ENCODE measurements at places on chromosomes 6 and 20. TPM values are rescaled to one million over a fixed set of nuclear protein-coding genes. Genes with fewer than 3 reads are reported as not detected.

TNNC2 gene
- not detected for total RNA-seq

LINC00237 gene
- total RNA-seq, result 0.35 TPM

STX11 gene
- total RNA-seq, result 26.5 TPM

MRPL18 gene
- 87.0 TPM for total RNA-seq

KIFC1 gene
- total RNA-seq, result 133 TPM

MANEA gene
- total RNA-seq, result 23.3 TPM

SLC35D3 gene
- total RNA-seq, result not detected

ZCCHC3 gene
- total RNA-seq, result 27.4 TPM

GRCh38 chr6:45445749-45446549 lies 68.2 kb upstream of the SUPT3H start:
- peak overlapping the region; percentile 38 for H3K27ac ChIP-seq
- no peak overlapping the region for H3K4me3 ChIP-seq
- no peak for DNase-seq

- H3K27me3 ChIP-seq, result no peaks in the 10 kb centered on the region
- H3K36me3 ChIP-seq, result no peaks in the 10 kb centered on the region
- no peak for DNase-seq
- H3K4me1 ChIP-seq, result no peaks in the 10 kb centered on the region
- no peak overlapping the region for H3K27ac ChIP-seq
Measured at GRCh38 chr6:133432021-133432989, 191.1 kb downstream of the EYA4 start.

GRCh38 chr6:132669690-132670291 lies 10.8 kb upstream of the TAAR1 start:
- peak overlapping the region; percentile 29 for H3K4me3 ChIP-seq
- no peak for DNase-seq
- H3K4me1 ChIP-seq, result peaks cover 21% of the 10 kb centered on the region
- H3K36me3 ChIP-seq, result no peaks in the 10 kb centered on the region
- H3K27me3 ChIP-seq, result peaks cover 11% of the 10 kb centered on the region

GRCh38 chr6:31826793-31827285 lies 699 bp upstream of the HSPA1B start:
- H3K36me3 ChIP-seq, result peaks cover 12% of the 10 kb centered on the region
- no peaks in the 10 kb centered on the region for H3K27me3 ChIP-seq
- DNase-seq, result peak; percentile 66
- H3K27ac ChIP-seq, result peak overlapping the region; percentile 97
- peaks cover 52% of the 10 kb centered on the region for H3K4me1 ChIP-seq

DNA sequence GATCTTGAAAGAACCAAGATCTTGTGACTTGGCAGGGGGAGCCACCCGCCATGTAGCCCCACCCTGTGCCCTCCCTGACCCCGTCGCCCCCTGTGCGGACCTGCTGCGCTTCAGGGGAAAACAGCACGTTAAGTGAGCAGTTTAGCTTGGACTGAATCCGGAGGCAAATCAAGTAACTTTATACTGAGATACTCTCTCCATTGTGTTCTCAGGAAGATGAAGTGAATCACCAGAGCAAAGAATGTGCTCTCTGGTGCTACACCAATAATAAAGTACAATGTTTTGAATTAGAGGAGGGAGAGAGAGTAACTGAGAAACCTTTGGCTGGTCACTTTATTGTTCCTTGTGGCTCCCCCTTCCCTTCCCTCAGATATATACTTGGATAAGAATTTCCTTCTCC lies 83.4 kb downstream of the TXNDC5 start:
- H3K4me1 ChIP-seq, result no peaks in the 10 kb centered on the region
- no peak overlapping the region for H3K27ac ChIP-seq
- no peak overlapping the region for H3K4me3 ChIP-seq
- DNase-seq, result no peak
- H3K27me3 ChIP-seq, result peaks cover 5% of the 10 kb centered on the region

GRCh38 chr6:113805173-113805790 lies 51.9 kb upstream of the MARCKS start:
- H3K4me3 ChIP-seq, result no peak overlapping the region
- no peak overlapping the region for H3K27ac ChIP-seq
- H3K36me3 ChIP-seq, result no peaks in the 10 kb centered on the region

DNA sequence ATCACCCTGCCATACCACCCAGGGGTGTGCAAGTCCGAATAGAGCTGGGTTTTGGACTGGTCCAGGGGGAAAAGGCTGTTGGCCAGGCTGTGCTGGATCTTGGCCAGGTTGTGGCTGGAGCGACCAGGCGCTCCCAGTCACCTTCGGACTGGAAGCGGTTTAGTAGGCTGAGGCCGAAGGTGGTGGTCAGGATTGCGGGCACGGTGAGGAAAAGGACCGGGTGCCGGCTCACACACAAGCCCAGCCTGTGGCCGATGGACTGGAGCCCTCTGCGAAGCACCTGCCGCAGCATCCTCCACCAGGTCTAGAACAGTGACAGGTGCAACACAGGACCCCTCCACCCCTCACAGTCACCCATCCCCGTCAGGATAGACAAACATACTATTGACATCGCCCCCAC lies 590.6 kb upstream of the PTCHD4 start:
- H3K27ac ChIP-seq, result no peak overlapping the region
- H3K4me1 ChIP-seq, result no peaks in the 10 kb centered on the region
- H3K27me3 ChIP-seq, result no peaks in the 10 kb centered on the region
- no peak for DNase-seq

- peaks cover 8% of the 10 kb centered on the region for H3K36me3 ChIP-seq
- H3K4me3 ChIP-seq, result no peak overlapping the region
- no peaks in the 10 kb centered on the region for H3K27me3 ChIP-seq
- no peak overlapping the region for H3K27ac ChIP-seq
Measured at GRCh38 chr20:45861221-45862075, 4.0 kb downstream of the ZSWIM3 start.

GRCh38 chr6:7656355-7656754 lies 66.4 kb downstream of the SNRNP48 start:
- peaks cover 25% of the 10 kb centered on the region for H3K27me3 ChIP-seq
- no peak overlapping the region for H3K4me3 ChIP-seq
- H3K4me1 ChIP-seq, result no peaks in the 10 kb centered on the region
- no peak overlapping the region for H3K27ac ChIP-seq
- no peaks in the 10 kb centered on the region for H3K36me3 ChIP-seq
- no peak for DNase-seq

DNA sequence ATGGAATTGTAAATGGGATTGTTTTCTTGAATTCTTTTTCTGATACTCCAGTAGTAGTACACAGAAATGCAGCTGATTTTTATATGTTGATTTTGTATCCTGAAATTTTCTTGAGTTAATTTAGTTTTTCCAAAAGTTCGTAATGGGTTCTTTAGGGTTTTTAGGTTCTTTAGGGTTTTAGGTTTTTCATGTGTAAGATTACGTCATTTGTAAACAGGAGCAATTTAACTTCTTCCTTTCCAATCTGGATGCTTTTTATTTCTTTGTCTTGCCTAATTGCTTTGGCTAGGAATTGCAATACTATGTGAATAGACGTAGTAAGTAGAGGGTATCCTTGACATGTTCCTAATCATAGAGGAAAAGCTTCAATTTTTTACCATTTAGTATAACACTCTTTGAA lies 568.6 kb downstream of the MMUT start:
- H3K27me3 ChIP-seq, result no peaks in the 10 kb centered on the region
- no peaks in the 10 kb centered on the region for H3K36me3 ChIP-seq
- DNase-seq, result no peak
- no peak overlapping the region for H3K27ac ChIP-seq
- no peaks in the 10 kb centered on the region for H3K4me1 ChIP-seq

DNA sequence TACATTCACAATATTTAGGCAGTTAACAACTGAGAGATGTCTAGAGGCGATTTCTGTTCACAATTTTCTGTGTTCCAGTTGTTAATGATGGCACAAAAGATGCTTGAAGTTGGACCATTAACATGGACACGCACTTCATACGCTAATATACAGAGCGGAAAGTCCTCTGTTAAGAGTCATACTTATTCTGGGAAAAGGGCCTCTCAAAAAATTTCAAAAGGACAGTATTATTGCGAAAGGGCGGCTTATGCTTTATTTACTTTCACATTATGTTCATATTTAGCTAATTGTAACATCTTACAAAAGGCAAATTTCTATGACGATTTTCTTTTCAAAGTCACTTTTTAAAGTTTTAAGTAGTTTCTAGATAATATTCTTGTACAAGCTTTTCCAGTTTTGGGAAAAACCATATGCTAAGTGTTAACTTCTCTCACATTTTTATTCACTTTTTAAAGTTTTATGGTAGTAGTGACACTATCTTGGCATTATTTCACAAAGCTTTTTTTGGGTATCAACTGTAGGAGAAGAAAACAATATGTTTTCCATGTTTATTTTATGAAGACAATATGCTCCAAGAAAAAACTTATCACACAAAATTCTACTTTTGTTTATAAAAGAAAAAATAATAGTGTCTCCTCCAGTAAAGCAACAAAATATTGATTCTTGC lies 62.3 kb downstream of the MAP7 start:
- no peak overlapping the region for H3K4me3 ChIP-seq
- peaks cover 19% of the 10 kb centered on the region for H3K27me3 ChIP-seq
- H3K36me3 ChIP-seq, result no peaks in the 10 kb centered on the region
- no peak for DNase-seq
- no peaks in the 10 kb centered on the region for H3K4me1 ChIP-seq

GRCh38 chr20:63484236-63484635 lies 11.8 kb upstream of the KCNQ2 start:
- no peak for DNase-seq
- no peak overlapping the region for H3K4me3 ChIP-seq
- no peaks in the 10 kb centered on the region for H3K4me1 ChIP-seq
- no peak overlapping the region for H3K27ac ChIP-seq

DNA sequence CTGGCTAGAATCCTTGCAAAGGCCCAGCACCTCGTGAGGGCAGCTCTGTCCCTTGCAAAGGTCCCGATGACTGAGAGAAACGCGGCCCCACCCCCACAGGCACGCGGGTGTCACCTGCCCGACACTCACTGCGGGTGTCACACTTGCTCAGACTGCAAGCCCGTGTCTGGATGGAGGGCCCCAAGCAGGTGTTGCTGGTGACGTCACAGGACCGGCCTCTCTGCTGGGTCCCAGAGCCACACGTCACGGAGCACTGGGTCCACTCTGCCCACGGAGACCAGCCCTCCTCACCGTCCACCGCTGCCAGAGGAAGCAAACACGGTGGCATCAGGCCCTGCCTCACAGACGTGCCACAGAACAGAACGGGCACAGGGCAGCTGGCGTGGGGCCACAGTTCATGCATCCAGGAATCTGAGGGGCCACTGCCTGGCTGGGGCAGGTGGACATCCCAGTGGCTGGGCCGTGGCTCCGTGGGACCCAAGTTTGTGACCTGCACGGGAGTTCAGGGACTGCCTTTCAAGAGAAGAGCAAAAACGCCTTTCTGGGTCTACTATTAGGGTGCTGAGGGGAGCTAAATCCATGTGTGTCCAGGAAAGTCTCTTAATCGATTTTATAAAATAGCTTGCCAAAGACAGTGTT lies 16.0 kb downstream of the THBS2 start:
- DNase-seq, result no peak
- H3K27ac ChIP-seq, result no peak overlapping the region
- H3K4me3 ChIP-seq, result no peak overlapping the region
- H3K36me3 ChIP-seq, result no peaks in the 10 kb centered on the region

DNA sequence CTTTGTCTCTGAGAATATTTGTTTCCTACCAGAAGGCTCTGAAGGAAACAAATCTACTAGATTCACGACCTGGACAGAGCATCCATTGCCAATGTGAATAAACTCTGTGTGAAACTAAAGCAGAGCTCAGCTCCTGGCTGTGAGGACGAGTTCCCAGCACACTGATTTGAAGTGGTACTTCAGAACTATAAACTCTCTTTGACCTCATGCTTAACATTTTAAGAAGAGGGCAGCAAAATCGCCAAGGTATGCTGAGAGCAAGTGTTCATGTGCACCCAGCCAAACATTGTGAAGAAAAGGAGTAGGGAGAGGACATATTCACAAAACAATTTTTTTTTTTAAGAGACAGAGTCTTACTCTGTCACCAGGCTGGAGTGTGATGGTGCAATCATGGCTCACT lies 33.7 kb upstream of the ZNF133 start:
- H3K27me3 ChIP-seq, result peaks cover 17% of the 10 kb centered on the region
- no peaks in the 10 kb centered on the region for H3K4me1 ChIP-seq
- no peak overlapping the region for H3K27ac ChIP-seq
- DNase-seq, result no peak
- no peak overlapping the region for H3K4me3 ChIP-seq
- no peaks in the 10 kb centered on the region for H3K36me3 ChIP-seq

GRCh38 chr20:12641619-12642018 lies 367.2 kb upstream of the SPTLC3 start:
- no peaks in the 10 kb centered on the region for H3K27me3 ChIP-seq
- H3K4me3 ChIP-seq, result no peak overlapping the region
- DNase-seq, result no peak
- H3K4me1 ChIP-seq, result no peaks in the 10 kb centered on the region

GRCh38 chr6:125174626-125175025 lies 21.1 kb downstream of the TPD52L1 start:
- H3K36me3 ChIP-seq, result no peaks in the 10 kb centered on the region
- no peak overlapping the region for H3K4me3 ChIP-seq
- no peak overlapping the region for H3K27ac ChIP-seq
- peaks cover 14% of the 10 kb centered on the region for H3K27me3 ChIP-seq
- H3K4me1 ChIP-seq, result no peaks in the 10 kb centered on the region
- DNase-seq, result no peak

GRCh38 chr6:46010270-46010669 lies 5.4 kb downstream of the CLIC5 start:
- DNase-seq, result no peak
- H3K4me1 ChIP-seq, result peaks cover 56% of the 10 kb centered on the region
- peak overlapping the region; percentile 93 for H3K27ac ChIP-seq
- H3K4me3 ChIP-seq, result no peak overlapping the region
- H3K27me3 ChIP-seq, result no peaks in the 10 kb centered on the region
- no peaks in the 10 kb centered on the region for H3K36me3 ChIP-seq

- H3K4me1 ChIP-seq, result peaks cover 15% of the 10 kb centered on the region
- H3K27ac ChIP-seq, result no peak overlapping the region
- peaks cover 2% of the 10 kb centered on the region for H3K27me3 ChIP-seq
- peaks cover 3% of the 10 kb centered on the region for H3K36me3 ChIP-seq
Measured at GRCh38 chr6:130303431-130303830, 62.4 kb upstream of the TMEM200A start.

GRCh38 chr6:51350308-51350904 lies 531.7 kb downstream of the TFAP2B start:
- no peaks in the 10 kb centered on the region for H3K36me3 ChIP-seq
- H3K4me3 ChIP-seq, result no peak overlapping the region
- DNase-seq, result no peak
- H3K27ac ChIP-seq, result no peak overlapping the region
- no peaks in the 10 kb centered on the region for H3K4me1 ChIP-seq

DNA sequence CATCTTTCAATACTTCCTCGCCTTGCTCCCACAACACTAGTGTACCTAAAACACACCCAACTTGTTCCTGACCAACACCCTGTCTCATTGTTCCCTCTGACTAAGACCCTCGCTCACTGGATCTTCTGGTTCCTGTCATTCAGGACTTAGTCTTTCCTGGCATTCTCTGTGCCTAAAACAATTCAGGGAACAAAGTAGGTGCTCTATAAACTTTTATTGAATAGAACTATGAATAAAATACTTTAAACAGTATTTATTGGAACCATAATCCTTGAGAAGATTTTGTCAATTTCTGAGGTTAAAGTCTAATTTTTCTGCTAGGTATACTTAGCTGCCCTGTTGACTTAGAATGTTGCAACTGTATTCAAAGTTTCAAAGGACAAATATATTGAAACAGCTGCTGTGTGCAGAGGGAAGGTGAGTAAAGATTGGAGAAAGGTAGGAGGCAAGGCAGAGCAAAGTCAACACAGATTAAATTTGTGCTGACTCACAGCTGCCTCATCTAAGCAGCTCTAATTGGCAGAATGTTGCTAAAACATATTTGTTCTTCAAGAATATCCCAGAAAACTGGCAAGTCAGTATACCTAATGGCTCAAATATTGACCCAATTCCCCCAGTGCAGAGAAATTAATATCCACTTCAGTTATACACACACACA lies 37.6 kb downstream of the GSTA2 start:
- H3K4me3 ChIP-seq, result no peak overlapping the region
- no peaks in the 10 kb centered on the region for H3K27me3 ChIP-seq
- no peaks in the 10 kb centered on the region for H3K36me3 ChIP-seq

Measured in activated CD8-positive, alpha-beta memory T cell treated with anti-CD3 and anti-CD28 coated beads, Interleukin-2, amount 10 ng/mL, durations not matched to agents 7 days and 5 days (primary cell).